ENCODE measurements at places on chromosomes 12 and 14.

DNA sequence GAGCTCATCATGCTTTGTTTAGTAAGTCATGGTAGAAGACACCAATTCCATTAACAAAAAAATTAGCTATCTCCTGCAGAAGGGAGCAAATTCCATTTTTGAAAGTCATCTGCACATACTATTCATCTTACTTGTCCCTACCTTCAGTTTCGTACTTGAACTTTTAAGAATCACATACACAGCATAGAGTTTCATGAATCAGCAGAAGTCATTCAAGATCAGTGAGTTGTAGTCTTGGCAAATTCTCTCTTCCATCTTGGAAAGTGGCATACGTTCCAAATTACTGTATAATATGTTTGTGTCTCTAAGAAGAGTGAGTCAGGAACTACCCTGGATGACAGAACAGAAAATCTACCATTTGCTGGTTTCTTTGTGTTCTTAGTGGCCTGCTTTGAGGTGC, 14.1 kb downstream of the VRK1 start:
- H3K36me3 ChIP-seq: peaks cover 21% of the 10 kb centered on the region
- no peak for DNase-seq
- H3K4me3 ChIP-seq: no peak overlapping the region
- no peak overlapping the region for H3K27ac ChIP-seq
- no peaks in the 10 kb centered on the region for H3K27me3 ChIP-seq

DNA sequence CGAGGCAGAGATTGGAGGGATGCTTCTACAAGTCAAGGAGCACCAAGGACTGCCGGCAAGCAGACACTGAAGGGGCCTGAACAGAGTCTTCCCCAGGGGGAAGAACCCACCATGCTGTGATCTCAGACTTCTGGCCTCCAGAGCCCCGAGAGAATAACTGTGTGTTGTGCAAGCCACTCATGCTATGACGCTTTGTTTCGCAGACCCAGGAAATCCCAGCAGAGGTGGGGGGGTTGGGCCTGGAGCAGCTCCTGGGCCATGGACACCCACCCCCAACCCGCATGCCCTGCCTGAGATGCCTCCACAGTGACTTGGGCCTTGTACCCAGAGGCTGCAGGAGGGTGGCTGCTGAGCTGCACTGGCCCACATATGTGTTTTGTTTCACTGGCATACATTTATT, 31.2 kb downstream of the ARL6IP4 start:
- H3K4me3 ChIP-seq: no peak overlapping the region
- H3K27me3 ChIP-seq: no peaks in the 10 kb centered on the region
- DNase-seq: no peak
- no peaks in the 10 kb centered on the region for H3K36me3 ChIP-seq
- no peaks in the 10 kb centered on the region for H3K4me1 ChIP-seq
- no peak overlapping the region for H3K27ac ChIP-seq

DNA sequence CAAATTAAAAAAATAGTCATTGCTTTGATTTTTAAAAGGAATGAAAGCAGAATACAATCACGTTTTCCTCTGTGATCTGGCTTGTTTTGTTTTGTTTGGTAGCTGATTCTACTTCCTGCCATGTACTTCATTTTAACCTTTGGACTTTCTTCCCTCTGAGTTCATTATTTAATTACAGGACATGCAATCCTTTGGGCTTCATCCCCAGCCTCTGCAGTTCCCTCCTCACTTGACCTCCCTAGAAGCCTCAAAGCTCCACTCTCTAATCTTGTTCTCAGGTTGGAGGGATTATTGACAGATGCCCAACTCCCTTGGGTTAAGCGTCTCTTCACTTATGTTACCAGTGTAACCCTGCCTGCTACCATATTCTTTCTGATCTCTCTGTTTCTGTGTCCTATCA, 967.9 kb upstream of the SEL1L start:
- H3K4me3 ChIP-seq: no peak overlapping the region
- H3K27me3 ChIP-seq: no peaks in the 10 kb centered on the region
- no peaks in the 10 kb centered on the region for H3K4me1 ChIP-seq

DNA sequence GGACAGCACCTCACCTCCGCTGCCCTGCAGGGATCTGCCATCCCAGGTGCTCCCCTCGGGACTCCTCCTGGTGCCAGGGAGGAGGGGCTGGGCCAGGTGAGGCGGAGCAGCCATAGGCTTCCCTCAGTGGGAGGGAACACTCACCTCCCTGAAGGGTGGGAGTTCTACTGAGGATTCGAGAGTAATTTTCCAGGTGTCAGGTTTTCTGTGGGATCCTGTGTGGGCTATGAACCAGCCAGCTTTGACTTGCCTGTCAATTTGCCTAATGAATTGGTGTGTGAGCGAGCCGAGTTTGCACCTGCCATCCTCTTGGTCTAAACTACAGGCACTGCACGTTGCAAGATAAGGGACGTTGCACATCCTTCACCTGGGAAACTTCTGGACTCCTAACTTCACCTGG, 50.3 kb downstream of the NOC4L start:
- DNase-seq: no peak
- peaks cover 16% of the 10 kb centered on the region for H3K4me1 ChIP-seq
- no peaks in the 10 kb centered on the region for H3K27me3 ChIP-seq
- H3K36me3 ChIP-seq: no peaks in the 10 kb centered on the region

DNA sequence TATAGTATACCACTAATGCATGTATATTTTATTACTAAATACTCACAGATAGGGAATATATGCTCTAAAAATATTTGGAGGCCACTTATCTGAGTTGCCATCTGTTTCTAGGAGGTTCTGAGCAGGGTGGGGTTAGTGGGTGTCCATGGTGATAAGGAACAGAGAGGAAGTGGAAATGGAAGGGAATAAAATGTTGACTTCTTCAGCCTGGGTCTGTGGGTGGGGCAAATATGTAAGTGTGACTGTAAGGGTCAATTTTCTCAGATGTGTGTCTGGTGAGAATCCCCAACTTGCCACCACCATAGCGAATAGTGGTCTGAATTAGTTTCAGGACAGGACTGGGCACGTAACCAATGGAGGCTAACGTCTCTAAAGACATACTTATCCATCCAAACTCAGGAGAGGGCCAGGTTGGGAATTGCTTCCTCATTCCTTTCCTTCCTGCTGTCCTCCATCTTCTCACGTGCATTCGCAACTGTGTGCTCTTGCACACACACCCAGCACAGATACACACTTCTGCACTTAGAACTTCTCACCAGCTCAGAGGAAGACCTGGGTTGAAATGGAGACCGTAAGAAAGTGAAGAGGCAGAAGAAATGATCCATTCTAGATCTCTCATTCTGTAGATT, 54.2 kb upstream of the GZMB start:
- H3K4me1 ChIP-seq: peaks cover 7% of the 10 kb centered on the region
- H3K36me3 ChIP-seq: no peaks in the 10 kb centered on the region
- no peak overlapping the region for H3K27ac ChIP-seq
- H3K4me3 ChIP-seq: no peak overlapping the region

DNA sequence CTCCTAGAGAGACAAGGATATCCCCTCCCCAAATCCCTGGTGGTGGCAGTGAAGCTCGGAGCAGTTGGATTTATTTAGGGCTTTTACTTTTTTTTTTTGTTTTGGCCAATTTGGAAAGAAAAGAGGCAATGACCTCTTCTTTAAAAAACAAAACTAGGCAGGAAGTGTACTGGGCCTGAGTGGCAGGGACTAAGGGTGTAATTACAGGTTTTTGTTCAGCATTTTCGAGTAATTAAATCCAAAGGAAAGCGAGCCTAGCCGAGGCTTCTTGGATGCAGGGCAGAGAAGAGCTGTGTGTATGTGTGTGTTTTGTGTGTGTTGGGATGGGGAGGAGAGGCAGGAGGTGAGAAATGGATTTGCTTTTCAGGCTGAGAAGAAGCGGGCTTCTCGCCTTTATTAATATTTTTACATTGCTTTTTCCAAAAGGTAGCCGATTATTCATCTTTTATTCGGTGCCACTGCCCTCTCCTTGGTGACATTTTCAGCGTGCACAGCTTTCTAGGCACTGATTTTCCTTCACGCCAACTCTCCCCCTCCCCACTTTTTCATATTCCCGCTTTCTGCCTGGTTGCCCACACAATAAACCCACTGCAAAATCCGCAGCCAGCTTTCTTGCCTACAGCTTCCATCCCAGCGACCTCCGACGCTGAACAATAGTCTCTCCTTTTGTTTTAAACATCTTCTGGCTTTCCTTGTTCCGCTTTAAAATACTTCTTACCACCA, 8.9 kb upstream of the IRF2BPL start:
- peaks cover 79% of the 10 kb centered on the region for H3K4me1 ChIP-seq
- no peaks in the 10 kb centered on the region for H3K36me3 ChIP-seq
- peak overlapping the region; percentile 4 for H3K4me3 ChIP-seq
- DNase-seq: no peak
- no peaks in the 10 kb centered on the region for H3K27me3 ChIP-seq

GRCh38 chr14:79378020-79378419, 833.3 kb downstream of the DIO2 start:
- DNase-seq: no peak
- H3K27ac ChIP-seq: no peak overlapping the region
- no peaks in the 10 kb centered on the region for H3K36me3 ChIP-seq
- H3K27me3 ChIP-seq: no peaks in the 10 kb centered on the region
- H3K4me3 ChIP-seq: no peak overlapping the region

- no peaks in the 10 kb centered on the region for H3K36me3 ChIP-seq
- no peak for DNase-seq
- no peak overlapping the region for H3K27ac ChIP-seq
- no peaks in the 10 kb centered on the region for H3K4me1 ChIP-seq
- H3K4me3 ChIP-seq: no peak overlapping the region
These were observed 512 bp downstream of the PDE1B start for GRCh38 chr12:54549774-54550451.

GRCh38 chr14:67311868-67312267, 47.7 kb downstream of the ATP6V1D start:
- H3K36me3 ChIP-seq: peaks cover 25% of the 10 kb centered on the region
- no peaks in the 10 kb centered on the region for H3K27me3 ChIP-seq
- H3K27ac ChIP-seq: no peak overlapping the region
- no peak for DNase-seq
- H3K4me3 ChIP-seq: no peak overlapping the region

DNA sequence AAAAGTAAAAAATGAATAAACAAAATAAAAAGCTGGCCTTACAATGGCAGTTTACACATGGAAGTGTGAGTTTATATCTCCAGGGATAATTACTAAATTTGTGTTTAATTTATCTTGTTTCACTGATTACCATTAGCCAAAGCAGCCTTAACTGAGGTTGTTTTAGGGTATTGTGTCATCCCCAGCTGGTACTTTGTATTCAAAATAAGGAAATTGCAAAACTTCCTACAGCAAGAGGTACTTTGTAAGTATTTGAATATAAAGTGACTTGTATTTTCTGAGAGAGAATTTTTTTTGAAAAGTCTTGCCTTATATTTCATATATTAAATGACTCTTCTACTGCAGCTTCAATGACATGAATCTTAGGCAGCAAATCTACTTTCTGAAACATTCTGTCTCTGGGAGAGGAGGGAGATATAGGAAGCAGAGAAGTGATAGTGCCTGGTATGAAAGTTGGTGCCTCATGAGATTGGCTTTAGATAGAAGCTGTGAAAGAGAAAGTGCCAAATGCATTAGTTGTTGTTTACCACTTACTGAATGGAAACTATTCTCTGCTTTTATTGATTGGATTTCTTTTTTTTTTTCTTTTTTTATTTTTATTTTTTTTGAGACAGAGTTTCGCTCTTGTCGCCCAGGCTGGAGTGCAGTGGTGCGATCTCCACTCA, 6.7 kb downstream of the FNTB start:
- no peak overlapping the region for H3K27ac ChIP-seq
- DNase-seq: no peak
- no peaks in the 10 kb centered on the region for H3K27me3 ChIP-seq
- peaks cover 22% of the 10 kb centered on the region for H3K4me1 ChIP-seq

DNA sequence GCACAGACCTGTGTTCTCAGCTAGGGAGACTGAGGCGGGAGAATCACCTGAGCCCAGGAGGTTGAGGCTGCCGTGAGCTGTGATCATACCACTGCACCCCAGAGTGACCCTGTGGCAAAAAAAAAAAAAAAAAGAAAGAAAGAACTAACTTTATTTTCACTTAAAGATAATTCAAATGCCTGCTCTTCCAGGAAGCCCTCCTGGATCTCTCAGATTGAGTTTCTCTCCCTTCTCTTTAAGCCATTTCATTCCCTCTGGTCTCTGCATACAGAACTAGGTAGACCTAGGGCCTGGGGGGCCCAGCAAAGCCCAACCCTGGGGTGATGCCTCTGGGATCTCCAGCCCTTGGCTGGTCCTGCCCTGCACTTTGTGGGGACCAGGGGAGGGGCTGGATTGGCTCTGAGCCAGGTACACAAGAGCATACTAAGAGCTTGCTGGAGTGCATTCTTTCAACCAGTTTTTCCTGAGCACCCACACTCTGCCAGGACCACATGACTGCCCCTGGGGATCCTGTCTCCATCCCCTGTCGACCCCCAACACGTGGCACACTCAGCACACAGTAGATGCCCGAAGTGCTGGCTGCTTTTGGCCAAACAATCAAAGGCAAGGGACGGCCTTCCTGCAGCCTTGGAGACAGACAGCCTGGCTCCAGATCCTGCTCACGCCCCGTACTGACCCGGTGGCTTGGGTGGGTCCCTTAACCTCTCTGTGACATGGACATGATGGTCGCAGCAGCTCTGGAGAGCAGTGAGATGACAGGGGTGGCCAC, 52.7 kb downstream of the CYP46A1 start:
- peaks cover 8% of the 10 kb centered on the region for H3K27me3 ChIP-seq
- H3K27ac ChIP-seq: no peak overlapping the region
- H3K36me3 ChIP-seq: no peaks in the 10 kb centered on the region
- no peaks in the 10 kb centered on the region for H3K4me1 ChIP-seq
- no peak overlapping the region for H3K4me3 ChIP-seq
- DNase-seq: no peak

- 0 out of 2 replicates have a peak overlapping the region, but pooled peaks have one; percentile 5 for H3K27ac ChIP-seq
- H3K36me3 ChIP-seq: peaks cover 43% of the 10 kb centered on the region
- no peaks in the 10 kb centered on the region for H3K27me3 ChIP-seq
- DNase-seq: no peak
These were observed 53.4 kb downstream of the PPP2R5C start for GRCh38 chr14:101814934-101815333.

DNA sequence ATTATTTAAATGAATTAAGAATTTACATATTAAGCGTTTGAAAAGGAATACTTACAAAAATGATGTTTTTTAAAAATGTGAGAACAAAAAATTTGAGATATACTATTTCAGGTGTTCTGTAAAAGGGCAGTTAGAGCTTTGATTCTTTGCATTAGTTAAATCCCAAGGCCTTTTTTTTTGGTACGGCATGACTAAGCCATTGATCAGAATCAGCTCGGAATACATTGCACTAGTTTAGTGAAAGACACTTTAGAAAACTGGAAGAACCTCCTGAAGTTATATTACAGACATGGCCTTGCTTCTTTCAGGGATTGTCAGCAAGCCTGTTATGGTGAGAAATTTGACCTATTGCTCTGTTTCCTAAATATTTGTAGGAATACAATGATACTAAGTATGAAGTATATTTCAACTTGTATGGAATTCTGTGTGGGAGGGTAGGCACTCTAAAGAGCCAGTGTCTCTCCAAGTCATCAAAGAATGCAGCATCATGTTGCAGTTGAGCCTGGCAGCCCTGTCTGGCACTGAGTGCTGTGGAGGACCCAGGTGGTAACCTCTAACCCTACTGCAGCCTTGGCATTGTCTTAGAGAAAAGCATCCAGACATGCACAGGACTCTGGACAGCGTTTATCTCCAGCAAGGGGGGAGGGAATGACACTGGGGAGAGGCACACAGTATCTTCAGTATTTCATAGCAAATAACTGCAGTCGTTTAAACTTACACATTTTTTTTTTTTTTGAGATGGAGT, 1.5 kb downstream of the KLC1 start:
- H3K27ac ChIP-seq: 0 out of 2 replicates have a peak overlapping the region, but pooled peaks have one; percentile 42
- peaks cover 34% of the 10 kb centered on the region for H3K4me1 ChIP-seq
- H3K36me3 ChIP-seq: peaks cover 33% of the 10 kb centered on the region
- H3K27me3 ChIP-seq: no peaks in the 10 kb centered on the region
- no peak for DNase-seq

GRCh38 chr14:78398216-78398615, 228.0 kb downstream of the NRXN3 start:
- no peak overlapping the region for H3K27ac ChIP-seq
- no peaks in the 10 kb centered on the region for H3K36me3 ChIP-seq
- no peak for DNase-seq
- no peak overlapping the region for H3K4me3 ChIP-seq

All from DND-41 (cell line).